Stimulated activated CD4-positive, alpha-beta T cell treated with anti-CD3 and anti-CD28 coated beads, TNF-alpha, amount 100 ng/mL, for 1 hour (primary cell): ENCODE measurements at places on chromosomes 2 and 18.

DNA sequence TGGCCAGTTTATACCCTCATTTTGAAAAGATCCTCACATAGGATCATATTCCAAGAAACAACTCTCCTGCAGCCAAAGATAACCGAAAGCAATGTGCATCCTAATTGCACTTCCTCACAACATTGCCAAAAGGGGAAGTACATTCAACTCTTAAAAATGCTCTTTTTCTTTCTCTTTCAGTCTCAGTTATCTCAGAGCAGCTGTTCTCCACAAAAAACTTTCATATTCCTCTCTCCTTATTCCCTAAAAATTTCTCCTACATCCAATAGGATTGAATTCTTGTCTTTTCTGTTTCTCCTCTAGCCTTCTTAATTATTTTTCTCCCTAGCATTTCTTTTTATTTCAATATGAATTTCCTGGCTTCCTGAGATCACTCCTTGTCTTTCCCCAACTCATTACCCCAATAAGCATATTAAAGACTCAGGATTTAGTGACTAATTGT lies 7.4 kb upstream of the VRK2 start:
- DNase-seq, result no peak

- DNase-seq, result no peak
Measured at GRCh38 chr18:74040459-74041332, 106.9 kb downstream of the FBXO15 start.

DNA sequence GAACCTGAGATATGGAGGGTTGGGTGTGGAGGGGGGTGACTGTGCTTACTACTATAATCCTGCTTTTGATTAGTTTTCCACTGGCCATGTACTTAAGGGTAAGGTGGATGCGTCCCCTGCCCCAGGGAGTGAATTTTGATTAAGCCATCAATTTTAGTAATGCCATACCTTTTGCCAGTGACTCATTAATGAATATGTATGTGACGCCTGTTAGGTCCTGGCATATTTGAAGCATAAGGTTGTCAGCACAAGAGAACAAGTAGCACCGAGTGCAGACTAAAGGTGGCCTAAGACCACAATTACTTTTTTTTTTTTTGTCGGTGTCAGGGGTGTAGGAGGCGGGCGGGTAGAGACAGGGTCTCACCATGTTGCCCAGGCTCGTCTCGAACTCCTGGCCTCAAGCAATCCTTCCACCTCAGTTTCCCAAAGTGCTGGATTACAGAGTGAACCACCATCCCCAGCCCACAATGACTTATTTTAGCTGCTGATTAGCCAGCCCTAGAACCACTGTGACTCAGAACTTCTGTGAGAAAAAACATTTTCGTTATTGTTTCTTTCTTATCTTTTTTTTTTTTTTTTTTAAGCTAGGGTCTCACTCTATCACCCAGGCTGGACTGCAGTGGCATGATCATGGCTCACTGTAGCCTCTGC lies 7.0 kb downstream of the TANC1 start:
- DNase-seq, result no peak

DNA sequence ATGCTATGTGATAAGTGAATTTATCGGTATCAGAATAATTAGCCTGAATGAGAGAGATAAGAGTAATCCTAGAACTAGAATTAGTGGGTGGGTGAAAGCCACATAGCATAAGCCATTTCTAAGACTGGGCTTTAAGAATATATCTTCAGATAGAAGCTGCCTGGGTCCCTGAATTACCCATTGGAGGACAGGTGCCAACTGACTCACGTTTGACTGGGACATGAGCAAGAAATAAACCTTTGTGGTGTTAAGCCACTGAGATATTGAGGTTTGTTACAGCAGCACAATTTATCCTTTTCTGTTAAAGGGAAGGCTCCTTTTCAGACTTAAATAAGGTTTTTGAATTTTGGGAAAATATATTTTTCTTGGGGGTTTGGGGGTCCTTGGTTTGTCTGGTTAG lies 95.9 kb downstream of the POLE4 start:
- DNase-seq, result no peak

DNA sequence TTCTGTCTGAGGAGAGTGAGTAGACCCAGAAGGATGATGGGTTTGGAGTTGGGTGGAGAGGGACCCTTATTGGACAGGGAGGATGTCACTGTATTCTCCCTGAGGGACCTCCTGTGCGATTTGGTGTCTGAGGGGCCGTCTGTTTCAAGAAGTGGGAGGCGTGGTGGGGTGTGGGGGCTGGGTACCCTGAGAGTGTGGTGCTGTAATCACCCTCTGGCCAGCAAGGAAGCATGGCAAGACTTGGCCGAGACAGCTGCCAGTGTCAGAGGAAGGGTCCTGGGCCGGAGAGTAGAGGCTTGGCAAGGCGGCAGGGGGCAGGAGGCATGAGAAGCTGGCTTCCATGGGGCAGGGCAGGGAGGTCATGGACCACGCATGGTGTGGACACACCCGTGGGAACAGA lies 43.1 kb downstream of the CTIF start:
- no peak for DNase-seq

DNA sequence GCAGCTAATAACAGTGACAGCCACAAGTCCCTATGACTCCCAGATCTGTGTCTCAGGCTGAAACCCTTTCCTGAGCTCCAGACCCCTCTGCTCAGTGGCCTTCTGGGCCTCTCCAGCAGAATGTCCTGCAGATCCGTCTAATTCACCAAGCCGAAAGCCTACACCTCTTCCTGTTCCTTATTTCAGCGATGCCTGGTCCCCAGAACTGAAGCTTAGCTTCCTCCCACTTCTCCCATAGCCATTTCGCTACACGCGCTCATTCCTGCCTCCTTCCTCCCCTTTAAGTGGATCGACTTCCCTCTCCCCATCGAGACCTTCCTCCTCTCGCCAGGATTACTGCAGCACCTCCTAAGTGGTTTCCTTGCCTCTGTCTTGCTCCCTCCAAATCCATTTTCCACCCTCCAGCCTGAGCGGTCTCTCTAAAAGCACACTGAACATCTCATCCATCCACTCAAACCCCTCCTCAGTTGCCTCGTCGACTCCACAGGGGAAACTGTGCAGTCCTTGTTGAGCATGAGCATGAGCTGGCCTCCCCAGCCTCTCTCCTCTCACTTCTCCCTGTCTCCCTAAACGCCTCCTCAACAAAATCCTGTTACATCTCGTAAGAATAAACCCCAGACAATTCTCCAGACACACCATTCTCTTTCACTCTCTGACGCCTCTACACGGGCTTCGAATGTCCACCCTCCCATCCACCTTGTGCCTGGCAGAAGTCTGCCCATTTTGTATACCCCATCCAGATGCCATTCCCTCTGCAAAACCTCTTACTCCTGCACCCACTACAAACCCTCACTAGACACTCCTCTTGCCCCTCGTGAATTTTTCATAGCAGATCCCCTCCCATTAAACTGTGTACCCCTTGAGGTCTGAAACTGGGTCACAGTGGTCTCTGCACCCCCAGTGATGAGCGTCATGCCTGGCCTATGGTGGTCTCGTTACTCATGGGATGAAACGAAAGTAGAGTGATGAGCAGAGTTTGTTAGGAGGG lies 232.6 kb downstream of the ATAD2B start:
- DNase-seq, result no peak

- DNase-seq, result no peak
Measured at GRCh38 chr2:196268538-196269338, 97.4 kb upstream of the STK17B start.

GRCh38 chr2:233528182-233528581 lies 38.4 kb downstream of the USP40 start:
- no peak for DNase-seq

- DNase-seq, result no peak
Measured at GRCh38 chr2:207925601-207926000, 99.7 kb downstream of the PLEKHM3 start.

- DNase-seq, result no peak
Measured at GRCh38 chr18:56374007-56374655, 264.3 kb downstream of the TXNL1 start.

DNA sequence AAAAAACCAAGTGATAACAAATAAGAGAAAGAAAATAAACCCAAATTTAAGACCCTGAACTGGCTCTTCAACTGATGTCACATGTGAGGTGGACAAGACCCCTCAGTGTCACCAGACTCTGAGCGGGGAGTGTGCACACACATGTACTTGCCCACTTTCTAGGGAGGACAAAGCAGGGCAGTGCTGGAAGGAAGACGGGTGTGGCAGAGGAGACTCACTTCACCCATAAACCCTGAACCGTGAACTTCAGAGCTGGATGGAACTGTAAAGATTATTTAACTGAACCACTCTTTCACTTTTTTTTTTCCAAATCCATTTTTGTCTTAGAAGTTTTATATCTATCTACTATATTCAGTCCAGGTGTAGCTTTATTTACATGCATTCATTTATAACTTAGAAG lies 12.3 kb downstream of the PLA2R1 start:
- DNase-seq, result no peak

DNA sequence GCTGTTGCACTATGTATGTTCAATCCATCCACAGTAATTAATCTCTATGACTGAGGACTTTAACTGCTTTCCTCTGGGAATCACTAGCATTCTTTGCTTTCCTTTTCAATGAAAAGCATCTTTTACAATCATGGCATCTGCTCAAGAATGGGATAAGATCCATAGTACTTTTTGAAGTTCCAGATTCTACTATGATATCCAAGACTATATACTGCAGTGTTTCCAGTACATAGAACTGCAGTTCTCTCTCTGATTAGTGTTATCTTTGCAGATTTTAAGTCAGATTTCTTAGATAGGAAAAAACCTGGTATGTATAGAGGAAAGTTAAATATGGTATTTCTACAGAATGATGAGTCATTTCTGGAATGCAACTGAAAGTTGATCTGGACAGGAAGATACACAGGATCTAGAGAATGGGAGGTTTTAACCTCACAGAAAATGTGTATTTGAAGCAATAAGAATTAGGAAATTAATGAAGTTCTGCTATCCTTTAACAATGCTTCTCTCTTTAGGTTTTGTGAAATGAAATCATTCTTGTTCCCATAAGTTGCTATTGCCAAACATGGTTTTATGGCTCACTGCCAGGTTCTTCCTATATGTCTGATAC lies 670.7 kb downstream of the ERBB4 start:
- no peak for DNase-seq

- DNase-seq, result no peak
Measured at GRCh38 chr2:58207189-58207588, 33.9 kb downstream of the FANCL start.

DNA sequence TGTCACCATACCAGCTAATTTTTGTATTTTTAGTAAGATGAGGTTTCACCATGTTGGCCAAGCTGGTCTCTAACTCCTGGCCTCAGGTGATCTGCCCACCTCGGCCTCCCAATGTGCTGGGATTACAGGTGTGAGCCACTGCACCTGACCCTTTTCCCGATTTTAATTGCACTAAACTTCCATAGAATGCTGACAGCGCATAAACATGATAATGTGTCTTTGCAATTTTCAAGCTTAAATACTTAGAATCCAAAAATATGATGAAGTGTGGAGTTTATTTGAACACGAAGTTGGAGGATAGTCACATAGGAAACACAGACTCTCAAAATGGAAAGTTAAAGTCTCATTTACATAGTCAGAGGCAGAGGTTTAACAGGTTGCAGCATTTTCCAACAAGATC lies 138.6 kb downstream of the TPO start:
- DNase-seq, result no peak

- no peak for DNase-seq
Measured at GRCh38 chr18:24078391-24078790, 60.5 kb upstream of the CABYR start.
